ENCODE measurements at places on chromosomes 5 and 9.

- peak; percentile 35 for DNase-seq
Measured at GRCh38 chr9:89468281-89468960, 29.5 kb downstream of the SEMA4D start.

DNA sequence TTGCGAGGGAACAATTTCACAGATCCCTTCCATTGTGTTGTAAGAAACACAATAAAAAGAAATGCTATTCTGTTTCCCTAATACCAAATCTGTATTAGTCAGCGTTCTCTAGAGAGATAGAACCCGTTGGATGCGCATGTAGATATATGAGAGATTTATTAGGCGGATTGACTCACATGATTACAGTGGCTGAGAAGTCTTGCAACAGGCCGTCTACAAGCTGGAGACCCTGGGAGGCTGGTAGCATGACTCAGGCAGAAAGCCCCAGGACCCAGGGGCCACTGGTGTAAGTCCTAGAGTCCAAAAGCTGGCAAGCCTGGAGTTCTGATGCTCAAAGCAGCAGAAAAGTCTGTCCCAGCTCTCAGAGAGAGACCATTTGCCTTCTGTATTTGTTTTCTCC lies 18.4 kb upstream of the IL17B start:
- DNase-seq: no peak

DNA sequence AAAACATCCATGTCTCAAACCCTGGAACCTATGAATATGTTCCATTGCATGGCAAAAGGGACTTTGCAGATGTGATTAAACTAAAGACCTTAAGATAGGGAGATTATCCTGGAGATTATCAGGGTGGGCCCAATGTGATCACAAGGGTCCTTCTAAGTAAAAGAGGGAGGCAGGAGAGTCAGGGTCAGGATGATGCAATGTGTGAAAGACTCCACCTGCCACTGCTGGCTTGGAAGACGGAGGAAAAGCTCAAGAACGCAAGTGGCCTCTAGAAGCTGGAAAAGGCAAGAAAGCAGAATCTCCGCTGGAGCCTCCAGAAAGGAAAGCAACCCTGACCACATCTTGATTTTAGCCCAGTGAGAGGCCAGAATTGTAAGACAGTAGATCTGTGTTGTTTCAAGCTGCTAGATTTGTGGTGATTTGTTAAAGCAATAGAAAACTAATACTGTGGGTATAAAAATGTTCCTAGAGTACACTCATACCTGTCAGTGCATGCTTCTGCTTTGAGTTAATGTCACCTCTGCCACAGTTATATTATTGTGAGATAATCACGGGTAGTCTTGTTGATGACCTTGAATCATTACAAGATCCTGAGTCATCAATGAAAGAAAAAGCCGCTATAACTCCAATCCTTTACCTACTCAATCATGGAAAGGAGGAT lies 93.5 kb upstream of the TNPO1 start:
- no peak for DNase-seq

DNA sequence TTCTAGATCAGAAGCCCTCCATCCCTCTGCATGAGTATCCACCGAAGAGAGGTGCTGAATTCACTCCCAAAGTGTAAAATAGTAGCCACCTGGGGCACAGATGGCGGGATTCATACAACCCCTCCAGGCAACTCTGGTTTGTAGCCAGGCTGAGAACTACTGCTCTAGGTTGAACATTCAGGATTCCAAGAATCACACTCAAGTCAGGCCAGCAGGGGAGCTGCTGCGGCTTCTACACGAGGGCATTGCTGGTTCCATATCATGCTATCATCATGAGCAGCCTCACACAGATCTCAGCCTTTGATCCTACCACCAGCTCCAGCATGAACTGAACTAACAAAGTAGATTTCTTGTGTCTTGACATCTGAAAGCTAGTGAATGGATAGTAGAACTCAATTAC lies 367.9 kb downstream of the DIRAS2 start:
- no peak for DNase-seq

DNA sequence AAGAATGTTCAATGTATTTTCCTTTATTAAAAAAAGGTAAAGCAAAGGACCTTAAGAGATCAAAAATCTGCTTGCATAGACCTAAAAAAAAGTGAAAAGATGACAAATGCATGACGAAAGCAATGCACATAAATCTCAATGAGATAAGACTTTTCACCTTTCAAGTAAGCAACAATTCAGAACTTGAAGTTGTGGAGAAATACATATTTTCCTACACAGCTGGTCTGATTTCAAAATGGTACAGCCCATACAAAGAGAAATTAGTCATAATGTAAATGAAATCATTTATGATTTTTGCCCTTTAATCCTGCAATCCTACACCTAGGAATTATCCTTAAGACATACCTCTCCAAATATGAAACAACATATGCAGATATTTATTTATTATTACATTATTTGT lies 568.0 kb downstream of the ANXA1 start:
- DNase-seq: no peak

GRCh38 chr9:121284733-121285451 lies 16.9 kb downstream of the GSN start:
- no peak for DNase-seq

DNA sequence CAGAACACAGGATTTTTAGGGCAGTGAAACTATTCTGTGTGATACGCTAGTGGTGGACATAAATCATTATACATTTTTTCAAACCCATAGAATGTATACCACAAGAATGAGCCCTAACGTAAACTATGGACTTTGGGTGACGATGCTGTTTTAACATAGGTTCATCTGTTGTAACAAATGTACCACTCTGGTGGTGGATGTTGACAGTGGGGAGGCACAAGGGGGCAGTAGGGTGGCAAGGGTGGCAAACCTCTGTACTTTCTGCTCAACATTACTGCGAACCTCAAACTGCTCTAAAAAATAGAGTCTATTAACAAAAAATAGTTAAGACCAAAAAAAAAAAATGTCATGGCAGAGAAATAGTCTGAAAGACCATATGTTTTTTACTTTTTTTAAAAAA lies 9.1 kb upstream of the MVB12B start:
- peak; percentile 50 for DNase-seq

- DNase-seq: no peak
Measured at GRCh38 chr9:68551191-68551590, 10.5 kb upstream of the TMEM252 start.

DNA sequence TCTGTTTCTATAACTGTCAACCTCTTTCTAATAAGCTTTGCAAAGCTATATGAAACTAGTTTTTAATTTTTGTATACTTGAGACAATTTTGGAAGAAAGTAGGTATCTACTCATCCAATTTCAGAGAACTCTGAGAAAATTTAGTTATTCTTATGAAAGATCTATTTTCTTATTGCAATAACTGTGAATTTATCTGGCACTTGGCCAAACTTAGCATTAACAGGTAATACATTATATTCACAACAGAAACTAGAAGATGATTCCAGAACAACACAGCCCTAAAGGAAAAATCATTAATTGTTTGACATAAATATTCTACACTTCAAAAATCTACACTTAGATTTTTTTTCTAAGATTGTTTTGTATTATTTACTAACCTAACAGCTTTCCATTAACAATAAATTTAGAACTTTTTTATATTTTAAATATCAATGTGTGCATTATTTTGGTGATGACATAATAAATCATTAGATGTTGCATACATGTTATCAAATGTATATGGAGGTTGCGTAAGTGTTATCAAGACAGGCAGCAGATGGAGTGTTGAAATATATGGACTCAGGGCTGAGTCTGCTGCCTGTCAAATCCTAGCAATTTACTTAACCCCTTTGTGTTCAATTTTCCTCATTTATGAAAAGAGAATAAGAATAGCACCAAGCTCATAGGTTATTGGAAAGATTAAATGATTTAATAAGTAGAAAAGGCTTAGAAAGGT lies 141.8 kb downstream of the MUSK start:
- no peak for DNase-seq

- DNase-seq: no peak
Measured at GRCh38 chr9:74760031-74760700, 127.6 kb downstream of the TRPM6 start.

DNA sequence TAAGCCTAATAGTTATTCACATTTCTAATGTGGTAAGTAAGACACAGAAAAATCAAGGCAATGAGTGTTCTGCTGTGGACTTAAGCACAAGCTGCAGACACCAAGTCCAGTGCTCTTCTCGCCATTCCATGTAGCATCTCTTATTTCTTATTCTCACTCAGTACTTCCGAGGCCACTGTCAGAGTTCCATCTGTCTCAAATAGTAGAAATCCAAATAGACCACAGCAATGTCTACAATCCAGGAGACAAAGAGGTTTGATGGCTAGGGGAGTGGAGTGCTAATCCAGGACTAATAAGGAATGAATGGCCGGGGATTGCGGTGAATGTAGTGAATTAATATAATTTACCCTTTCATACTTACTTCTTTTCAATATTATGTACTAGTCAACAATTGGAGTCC lies 147.3 kb downstream of the FBXL7 start:
- DNase-seq: no peak

GRCh38 chr5:77867194-77867691 lies 91.1 kb upstream of the TBCA start:
- DNase-seq: no peak

Measured in CD4-positive, alpha-beta T cell treated with Interleukin-15 for 4 hours (primary cell).